ENCODE measurements at places on chromosomes 3 and 15.

- no peak for DNase-seq
Measured at GRCh38 chr3:13263770-13264467, 156.2 kb downstream of the NUP210 start.

DNA sequence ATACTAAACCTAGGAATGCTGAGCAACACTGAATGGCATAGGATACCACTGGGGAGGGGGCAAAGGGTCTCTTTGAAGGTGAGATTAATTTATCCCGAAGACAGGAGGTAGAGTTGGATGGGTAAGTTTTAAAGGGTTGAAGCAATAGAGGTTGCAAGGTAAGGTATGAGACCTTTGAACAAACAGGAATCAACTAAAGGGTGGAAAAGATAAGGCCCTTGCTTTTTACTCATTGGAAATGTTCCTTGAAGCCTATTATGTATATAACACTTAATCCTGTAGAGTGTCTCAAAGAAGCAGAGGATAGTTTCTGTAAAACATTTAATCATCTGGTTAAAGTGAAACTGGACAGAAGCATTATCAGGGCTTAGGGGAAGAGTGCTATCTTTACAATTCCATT, 5.7 kb downstream of the ABHD5 start:
- no peak for DNase-seq

DNA sequence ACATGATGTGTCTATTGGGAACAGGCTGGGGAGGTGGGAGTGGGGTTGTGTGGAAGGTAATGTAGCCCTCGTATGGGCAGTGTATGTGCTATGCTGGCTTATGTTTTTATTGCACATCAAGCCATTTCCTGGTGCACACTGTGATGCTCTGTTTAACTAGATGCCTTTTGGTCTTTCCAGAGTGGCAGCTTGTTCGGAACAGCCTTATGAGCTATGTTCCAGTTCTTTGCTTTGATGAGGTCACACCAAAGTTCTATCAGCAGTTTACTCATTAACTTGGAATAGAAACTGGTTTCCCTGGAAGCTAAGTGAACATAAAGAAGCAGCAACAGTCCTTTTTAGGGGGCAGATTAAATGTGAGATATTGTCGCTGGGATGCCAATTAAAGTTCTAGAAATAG, 133.9 kb downstream of the DIPK2A start:
- no peak for DNase-seq

GRCh38 chr15:51589881-51590568, 32.5 kb downstream of the DMXL2 start:
- DNase-seq = no peak

DNA sequence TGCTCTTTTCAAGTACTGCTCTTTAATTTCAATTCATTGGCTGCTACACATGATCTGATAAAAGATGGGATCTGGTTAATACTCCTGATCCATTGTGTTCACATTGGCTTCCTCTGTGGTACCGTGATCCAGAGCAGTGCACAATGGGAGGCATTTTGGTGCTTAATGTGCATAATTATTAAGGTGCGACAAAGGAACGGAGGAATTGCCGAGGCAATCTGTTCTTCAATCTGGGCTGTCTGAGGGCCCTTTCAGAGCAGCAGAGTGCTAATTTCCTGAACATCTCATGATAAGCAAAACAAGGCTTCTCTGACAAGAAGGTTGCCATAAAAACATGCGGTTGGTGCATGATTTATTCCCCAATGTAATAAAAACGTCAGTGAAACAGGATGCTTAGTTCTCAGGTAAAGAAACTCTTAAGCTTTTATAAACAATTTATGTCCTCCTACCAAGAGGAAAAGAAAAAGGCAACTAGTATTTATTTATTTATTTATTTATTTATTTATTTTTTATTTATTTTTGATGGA, 64.0 kb upstream of the EPHA3 start:
- DNase-seq = no peak

DNA sequence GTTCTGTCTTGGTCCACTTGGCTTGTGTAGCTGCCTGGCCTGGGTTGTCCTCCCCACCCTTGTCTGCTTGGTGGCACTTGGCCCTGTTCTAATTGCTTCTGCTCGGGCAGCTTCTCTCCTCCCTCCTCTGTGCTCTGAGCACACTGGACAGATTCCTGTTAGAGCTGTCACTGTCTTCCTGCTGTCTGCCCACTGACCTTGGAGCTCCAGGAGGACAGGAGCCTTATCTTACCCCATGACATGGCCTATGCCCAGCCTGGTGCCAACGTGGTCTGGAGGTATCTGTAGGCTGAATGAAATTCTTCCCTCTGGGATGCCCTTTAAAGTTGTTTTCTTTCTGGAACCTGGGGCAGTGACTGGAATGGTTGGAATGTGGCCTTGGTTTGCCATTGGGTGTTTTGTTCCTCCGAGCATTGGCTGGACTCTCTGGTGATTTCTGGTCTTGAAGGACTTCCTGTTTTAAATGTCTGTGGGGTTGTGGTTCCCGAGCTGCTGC, 94.1 kb downstream of the FAM43A start:
- DNase-seq = peak; percentile 51
